ENCODE measurements at places on chromosomes 3 and 15. TPM values are rescaled to one million over a fixed set of nuclear protein-coding genes. Genes with fewer than 3 reads are reported as not detected.

DNA sequence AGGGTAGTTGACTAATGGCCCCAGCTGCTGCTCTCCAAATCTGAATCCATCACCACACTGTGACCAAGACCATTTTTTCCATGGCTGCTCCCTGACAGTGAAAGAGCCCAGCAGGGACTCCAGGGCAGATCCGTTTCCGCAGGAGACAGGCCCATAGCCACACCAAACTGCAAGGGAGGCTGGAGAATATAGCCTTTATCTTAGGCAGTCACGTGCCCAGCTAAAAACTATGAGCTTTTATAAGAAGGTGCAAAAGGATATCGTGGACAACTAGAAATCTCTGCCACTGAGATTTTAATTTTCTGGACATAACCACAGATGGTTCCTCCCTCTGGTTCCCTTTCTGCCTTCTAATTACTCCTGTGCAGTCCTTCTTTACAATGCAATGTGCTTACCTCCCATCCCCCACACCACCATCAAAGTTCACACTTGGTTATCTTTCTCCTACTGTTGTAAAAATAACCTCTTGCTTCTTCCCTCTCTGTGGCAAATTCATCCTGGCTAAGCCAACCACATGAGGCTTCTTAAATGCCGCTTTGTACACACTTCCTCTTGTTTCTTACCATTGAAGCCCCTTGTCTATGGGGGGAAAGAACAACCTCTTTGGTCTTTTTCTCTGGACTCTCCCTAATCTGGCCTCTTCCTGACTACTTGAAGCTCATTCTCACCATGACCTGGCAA lies 233.7 kb downstream of the SHQ1 start:
- H3K36me3 ChIP-seq, result no peaks in the 10 kb centered on the region
- DNase-seq, result no peak
- H3K4me3 ChIP-seq, result no peak overlapping the region
- peaks cover 1% of the 10 kb centered on the region for H3K27me3 ChIP-seq
- peaks cover 5% of the 10 kb centered on the region for H3K4me1 ChIP-seq
- H3K27ac ChIP-seq, result no peak overlapping the region

DNA sequence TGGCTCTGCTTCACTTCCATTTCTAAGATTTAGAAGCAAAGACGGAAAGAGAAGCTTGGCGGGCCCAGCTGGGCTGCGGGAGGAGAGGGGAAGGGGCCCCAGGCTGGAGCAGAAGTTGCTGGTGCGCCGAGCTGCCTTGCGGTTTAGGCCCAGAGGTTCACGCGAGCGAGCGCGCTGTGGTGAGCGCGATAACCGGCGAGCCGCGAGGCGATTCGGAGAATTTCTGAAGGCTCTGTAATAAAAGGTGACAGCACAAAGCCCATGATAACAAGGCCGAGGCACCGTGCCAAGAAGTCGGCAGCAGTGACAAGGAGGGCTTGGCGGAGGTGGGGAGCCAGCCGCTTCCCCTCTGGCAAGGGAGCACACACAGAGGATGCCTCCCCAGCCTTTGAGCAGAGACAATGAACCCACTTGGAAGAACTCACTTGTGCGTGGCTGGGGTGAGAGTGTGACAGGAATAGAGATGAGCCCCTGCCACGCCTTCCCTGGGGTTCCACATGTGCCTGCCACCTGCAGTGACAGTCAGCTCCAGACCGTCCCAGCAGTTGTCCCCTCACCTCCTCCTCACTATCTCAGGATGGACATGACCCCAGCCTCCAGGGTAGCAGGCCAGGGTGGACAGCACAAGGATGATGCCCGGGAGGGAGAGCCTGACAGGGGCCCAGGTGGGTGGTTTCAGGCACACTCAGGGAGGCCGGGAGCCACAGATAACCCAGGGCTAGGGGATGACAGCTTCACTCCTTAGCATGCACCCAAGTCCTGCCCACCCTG lies 315.2 kb downstream of the UACA start:
- peaks cover 14% of the 10 kb centered on the region for H3K27me3 ChIP-seq
- H3K36me3 ChIP-seq, result no peaks in the 10 kb centered on the region
- H3K4me1 ChIP-seq, result no peaks in the 10 kb centered on the region
- no peak overlapping the region for H3K4me3 ChIP-seq
- H3K27ac ChIP-seq, result no peak overlapping the region

DNA sequence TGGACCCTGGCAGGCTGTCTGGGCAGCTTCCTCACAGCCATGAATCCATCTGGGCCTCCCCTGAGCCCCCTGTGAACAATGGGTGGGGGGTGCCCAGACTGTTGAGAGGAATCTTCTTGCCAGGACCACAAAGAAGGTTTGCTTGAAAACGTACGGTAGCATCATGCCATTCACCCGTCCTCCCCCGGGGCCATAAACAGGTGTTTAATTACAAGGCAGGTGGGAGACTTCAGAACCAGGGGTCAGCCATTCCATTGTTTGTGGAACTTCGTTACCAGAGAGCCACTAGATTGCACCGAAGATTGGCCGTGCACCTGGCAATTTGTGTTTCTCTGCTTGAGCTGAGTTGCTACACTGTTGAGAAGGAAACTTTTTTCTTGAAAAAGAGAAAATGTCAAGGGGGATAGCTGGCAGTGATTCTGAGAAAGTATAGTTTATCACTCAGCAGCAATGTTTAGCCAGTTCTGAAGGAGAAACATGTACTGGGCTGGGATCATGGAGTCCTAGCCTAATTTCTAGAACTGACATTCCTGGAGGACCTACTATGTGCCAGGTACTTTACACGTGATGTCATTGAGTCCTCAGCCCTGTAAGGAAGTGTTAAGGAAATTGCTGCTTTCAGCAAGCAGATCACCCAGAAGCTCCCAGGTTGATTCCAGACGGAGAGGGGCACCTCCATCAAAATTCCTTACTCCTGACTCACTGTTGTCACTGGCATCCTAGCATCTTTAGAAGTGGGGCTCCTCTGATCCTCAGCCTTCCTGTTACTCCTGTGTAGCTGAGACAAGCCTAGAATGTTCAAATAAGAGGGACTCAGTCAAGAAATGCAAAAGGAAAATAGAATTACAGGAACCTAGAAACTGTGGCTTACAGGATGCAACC lies 103.8 kb upstream of the UBE2E1 start:
- DNase-seq, result no peak
- no peaks in the 10 kb centered on the region for H3K4me1 ChIP-seq
- peak overlapping the region; percentile 48 for H3K27ac ChIP-seq
- no peaks in the 10 kb centered on the region for H3K27me3 ChIP-seq
- H3K36me3 ChIP-seq, result no peaks in the 10 kb centered on the region

DNA sequence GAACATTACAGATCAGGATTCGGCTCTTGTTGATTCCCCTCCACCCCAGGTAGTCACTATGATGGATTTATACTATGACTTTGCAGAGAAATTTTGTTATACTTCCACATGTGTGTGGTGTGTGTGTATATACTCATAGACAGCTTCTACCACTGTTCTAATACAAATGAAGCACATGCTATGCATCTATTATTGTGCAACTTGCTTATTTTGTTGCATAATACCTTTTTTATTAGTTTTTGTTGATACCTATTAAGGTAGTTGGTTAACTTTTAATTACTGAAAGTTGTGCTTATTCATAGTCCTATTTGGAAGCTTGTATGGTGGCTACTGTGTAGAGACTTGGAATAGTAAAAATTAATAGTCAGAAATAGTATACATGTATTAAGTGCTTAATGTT lies 140.6 kb downstream of the CACNA2D3 start:
- no peak overlapping the region for H3K27ac ChIP-seq
- no peak overlapping the region for H3K4me3 ChIP-seq
- H3K27me3 ChIP-seq, result peaks cover 2% of the 10 kb centered on the region
- H3K4me1 ChIP-seq, result peaks cover 4% of the 10 kb centered on the region
- no peak for DNase-seq

GRCh38 chr3:112619295-112619694 lies 21.6 kb downstream of the CCDC80 start:
- H3K27me3 ChIP-seq, result no peaks in the 10 kb centered on the region
- no peaks in the 10 kb centered on the region for H3K36me3 ChIP-seq
- no peak overlapping the region for H3K4me3 ChIP-seq
- no peak overlapping the region for H3K27ac ChIP-seq
- no peak for DNase-seq

DNA sequence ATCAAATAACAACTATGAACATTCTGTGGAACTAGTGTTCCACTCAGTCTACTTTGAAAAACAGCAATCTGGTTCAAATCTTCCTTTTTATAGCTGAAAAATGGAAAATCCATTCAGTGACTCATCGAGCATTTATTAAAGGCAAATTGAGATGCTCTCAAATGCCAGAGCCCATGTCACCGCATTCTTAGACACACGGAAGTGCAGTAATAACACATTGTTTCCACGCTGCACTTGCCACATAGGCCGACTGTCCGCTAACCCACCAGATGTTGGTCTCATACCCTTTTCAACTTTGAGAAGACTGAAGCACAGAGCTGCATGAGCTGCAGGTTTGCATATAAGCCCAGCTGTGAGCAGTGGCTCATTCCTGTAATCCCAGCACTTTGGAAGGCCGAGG lies 95.9 kb downstream of the TMEM266 start:
- H3K27me3 ChIP-seq, result peaks cover 14% of the 10 kb centered on the region
- H3K4me3 ChIP-seq, result no peak overlapping the region

- no peak for DNase-seq
- H3K4me3 ChIP-seq, result no peak overlapping the region
- peaks cover 23% of the 10 kb centered on the region for H3K27me3 ChIP-seq
- H3K36me3 ChIP-seq, result no peaks in the 10 kb centered on the region
- H3K4me1 ChIP-seq, result peaks cover 16% of the 10 kb centered on the region
- H3K27ac ChIP-seq, result no peak overlapping the region
These were observed 9.5 kb upstream of the NR2F2 start for GRCh38 chr15:96320703-96321638.

- H3K4me1 ChIP-seq, result peaks cover 3% of the 10 kb centered on the region
- no peaks in the 10 kb centered on the region for H3K36me3 ChIP-seq
- no peak for DNase-seq
- H3K4me3 ChIP-seq, result no peak overlapping the region
- H3K27ac ChIP-seq, result no peak overlapping the region
These were observed 294.0 kb downstream of the DIPK2A start for GRCh38 chr3:144265542-144266100.

The SUCNR1 gene
- total RNA-seq, result 0.05 TPM

The ZNF660 gene
- total RNA-seq, result 15.5 TPM

The CCR2 gene
- not detected for total RNA-seq

The PTX3 gene
- total RNA-seq, result 0.13 TPM

All from endothelial cell (in vitro differentiated cells).